EH (cell line): ENCODE measurements at places on chromosomes 3 and 15.

GRCh38 chr3:114622001-114622400 lies 328.2 kb downstream of the TIGIT start:
- peak; percentile 62 for DNase-seq

- no peak for DNase-seq
Observed at GRCh38 chr3:157059661-157060060, 100.3 kb downstream of the CCNL1 start.

DNA sequence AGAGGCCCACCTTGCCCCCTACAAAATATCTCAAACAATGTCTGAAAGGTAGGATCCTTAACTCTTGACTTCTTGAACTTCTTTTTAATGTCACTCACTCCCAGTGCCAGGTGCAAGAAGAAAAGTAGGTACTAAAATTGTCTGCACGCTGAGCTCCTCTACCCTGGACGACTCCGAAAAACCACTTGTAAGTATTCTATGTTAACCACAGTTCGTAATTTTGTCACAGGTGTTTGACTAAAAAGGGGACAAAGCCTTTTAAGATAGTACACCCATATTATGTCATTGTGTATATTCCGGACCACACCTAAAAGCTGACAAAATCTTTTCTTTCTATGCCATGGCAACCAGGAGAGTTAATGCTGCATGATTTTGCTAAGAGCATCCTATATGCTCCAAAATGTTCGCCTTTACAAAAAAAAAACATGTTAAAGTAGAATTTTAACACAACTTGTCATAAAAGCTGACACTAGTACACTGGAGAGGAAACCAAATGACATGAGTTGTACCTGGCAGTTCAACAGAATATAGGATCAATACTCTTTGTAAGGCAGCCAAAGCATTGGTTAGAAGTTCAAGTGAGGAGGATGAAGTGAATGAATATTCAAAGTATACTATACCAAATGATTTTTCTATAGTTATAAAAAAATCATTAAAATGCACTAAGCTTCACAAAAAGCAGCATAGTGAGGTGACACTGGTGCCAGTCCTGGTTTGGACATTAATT lies 210.5 kb downstream of the FOXP1 start:
- no peak for DNase-seq

GRCh38 chr3:42500909-42501308 lies 1.5 kb upstream of the VIPR1 start:
- DNase-seq = no peak

DNA sequence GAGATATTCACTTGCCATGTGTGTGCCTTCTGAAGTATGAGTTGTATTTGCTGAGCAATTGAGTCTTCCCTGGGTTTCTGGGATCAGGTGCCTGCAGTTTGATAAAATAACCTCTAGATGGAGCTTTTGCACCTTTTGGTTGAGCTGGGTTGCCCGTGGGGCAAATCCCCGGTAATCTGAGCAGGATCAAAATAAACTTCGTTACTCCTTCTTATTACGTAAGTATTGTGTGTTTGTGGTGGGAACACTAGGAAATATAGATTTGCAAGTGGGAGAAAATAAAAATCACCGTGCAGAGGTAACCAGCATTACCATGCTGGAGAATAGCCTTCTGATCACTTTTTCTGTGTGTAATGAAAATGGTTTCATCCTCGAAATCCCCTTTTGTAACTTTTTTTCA lies 277.4 kb upstream of the NR2E3 start:
- DNase-seq = peak; percentile 48

GRCh38 chr3:115706311-115706829 lies 83.1 kb downstream of the GAP43 start:
- peak; percentile 68 for DNase-seq

GRCh38 chr3:164514576-164514975 lies 563.7 kb downstream of the SI start:
- no peak for DNase-seq

GRCh38 chr3:101567528-101568317 lies 6.1 kb downstream of the TRMT10C start:
- DNase-seq = peak; percentile 84

GRCh38 chr15:90757461-90757860 lies 40.3 kb downstream of the BLM start:
- peak; percentile 19 for DNase-seq

DNA sequence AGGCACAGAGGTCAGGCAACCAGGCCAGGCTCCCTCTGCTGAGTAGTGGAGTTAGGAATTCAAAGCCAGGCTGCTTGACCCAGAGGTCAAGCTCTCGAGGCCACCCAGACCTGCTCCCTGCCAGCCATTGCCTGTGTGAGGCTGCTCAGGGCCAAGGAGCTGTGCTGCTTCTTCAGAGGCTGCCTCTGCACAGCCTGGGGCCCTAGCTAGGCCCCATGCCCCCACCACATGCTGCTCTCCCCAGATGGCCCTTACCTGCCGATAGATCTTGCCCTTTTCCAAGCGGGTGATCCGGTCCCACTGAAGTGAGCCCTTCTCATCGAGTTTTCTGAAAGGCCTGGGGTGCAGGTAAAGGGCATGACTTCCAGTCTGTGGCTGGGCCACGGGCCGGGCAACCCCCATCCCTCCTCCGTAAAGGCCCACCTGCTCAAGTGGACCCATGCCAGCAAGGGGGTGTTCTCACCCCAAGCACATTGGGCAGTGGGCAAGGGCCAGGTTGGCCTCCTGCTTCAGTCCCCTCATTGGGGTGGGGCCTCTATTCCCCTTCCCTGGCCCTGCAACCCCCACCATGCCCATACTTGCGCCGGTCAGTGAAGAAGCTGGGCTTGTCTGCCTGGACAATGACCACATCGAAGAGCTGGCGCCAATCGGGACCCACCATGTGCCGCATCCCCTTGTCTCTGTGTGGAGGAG lies 6.5 kb downstream of the NT5DC2 start:
- DNase-seq = no peak

- DNase-seq = no peak
Observed at GRCh38 chr3:195746751-195747150, 26.0 kb downstream of the MUC20 start.

DNA sequence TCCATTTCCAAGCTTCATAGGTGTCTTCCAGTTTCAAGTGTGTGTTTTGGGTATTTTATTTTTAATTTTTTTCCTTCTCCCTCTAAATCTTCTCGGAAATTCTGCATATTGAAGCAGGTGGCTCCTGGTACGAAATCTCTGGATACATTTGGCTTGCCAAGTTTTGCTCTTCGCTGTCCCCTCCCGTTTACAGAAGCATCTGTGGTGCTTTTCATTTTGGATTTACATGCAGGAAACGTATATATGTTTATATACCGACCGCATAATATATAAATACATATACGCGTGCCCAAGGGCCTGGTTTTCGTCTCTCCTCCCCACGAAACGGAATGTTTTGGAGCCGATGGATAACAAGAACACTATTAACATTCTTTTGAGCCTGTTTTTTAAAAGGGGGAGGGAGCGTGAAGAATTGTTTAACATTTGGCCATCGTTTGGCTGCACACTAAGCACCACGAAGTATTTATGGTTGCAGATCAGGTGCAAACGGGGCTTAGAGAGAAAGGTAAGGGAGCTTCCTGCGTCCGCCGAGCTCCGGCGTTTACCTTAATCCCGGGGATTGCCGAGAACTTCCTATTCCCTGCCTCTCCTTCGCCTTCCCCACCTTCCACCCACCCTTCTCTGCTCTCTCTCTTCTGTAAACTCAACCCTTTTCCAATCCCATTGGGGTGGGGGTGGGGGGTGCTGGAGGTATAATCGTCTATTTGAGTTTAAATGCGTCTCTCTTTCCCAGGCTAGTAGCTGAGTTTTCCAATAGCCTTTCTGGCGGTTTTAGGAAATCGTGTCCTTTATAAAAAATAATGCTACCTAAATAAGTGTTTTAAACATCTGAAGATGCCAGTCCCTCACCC lies 1.1 kb upstream of the NLGN1 start:
- DNase-seq = peak; percentile 31

- no peak for DNase-seq
Observed at GRCh38 chr3:37179144-37179967, 5.0 kb upstream of the LRRFIP2 start.
